Pancreas (tissue), 10 donors: ENCODE measurements at places on chromosomes 3 and 15. TPM values are rescaled to one million over a fixed set of nuclear protein-coding genes. Genes with fewer than 3 reads are reported as not detected.

DNA sequence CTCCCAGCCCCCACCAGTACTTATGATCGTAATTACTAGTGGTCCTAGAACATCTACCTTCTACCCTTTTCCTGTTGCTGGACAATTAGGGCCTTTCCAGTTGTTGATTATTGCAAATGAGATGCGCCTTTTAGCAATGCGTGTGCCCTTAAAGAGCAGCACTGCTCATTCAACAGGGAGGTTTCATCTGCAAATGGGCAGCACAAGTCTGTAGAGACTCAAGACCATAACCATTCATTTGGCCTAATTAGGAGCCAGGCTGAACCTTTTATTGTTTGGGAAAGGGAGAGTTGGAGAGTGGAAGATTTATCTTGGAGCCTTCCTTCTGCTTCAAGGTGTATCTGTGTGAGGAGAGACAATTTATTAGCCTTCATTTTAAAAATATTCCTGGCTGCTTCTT is 42.3 kb downstream of the BOC start:
- no peaks in the 10 kb centered on the region for H3K4me1 ChIP-seq
- H3K27me3 ChIP-seq: no peaks in the 10 kb centered on the region

Gene SAXO2
- 3.4 TPM for total RNA-seq

Gene ACKR4
- total RNA-seq: 2.1 TPM

Gene SPTSSB
- total RNA-seq: 3.1 TPM
